Mesenchymal stem cell (in vitro differentiated cells and primary cell): ENCODE measurements at places on chromosomes 1 and 21.

GRCh38 chr21:38212706-38213105 is 44.1 kb upstream of the KCNJ15 start:
- DNase-seq, result no peak

- DNase-seq, result no peak
Measured at GRCh38 chr1:14913482-14914177, 239.9 kb upstream of the TMEM51 start.

GRCh38 chr1:207243442-207244408 is 77.8 kb upstream of the CD55 start:
- DNase-seq, result no peak

GRCh38 chr1:28534671-28535070 is 18.2 kb upstream of the TRNAU1AP start:
- DNase-seq, result no peak

DNA sequence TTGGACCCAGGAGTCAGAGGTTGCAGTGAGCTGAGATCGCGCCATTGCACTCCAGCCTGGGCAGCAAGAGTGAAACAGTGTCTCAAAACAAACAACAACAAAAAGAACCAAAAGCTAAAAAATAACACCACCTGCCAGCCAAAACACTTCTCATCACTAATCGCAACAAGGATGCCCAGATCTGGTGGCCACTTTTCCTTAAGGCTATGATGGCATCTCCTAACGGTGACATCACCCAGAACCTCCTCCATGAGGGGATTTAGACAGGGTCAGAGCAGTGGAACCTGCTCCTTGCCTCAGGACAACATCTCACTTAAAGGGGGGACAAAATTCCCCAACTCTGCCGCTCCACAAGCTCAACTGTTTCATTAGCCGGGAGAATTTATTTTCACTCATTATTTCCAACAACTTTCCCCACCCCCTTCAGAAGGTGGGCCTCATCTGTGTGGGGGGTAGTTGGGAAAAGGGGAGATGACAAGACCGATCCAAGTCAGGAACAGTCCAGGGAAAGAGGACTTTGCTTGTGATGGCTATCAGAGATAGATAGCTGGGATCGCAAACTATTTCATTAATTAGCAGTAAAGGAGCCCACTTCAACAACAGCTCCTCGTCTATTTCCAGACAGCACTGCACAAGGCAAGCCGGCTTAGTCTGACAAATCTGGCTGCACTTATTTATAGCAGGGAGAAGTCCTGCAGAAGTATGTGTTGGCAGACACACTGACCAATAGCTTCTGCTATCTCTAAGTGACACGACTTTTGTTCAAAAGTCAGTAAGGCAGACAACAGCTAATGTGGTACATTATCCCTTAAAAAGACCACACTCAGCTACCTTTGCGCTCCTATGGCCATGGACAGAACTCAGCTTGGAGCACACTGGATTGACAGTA is 2.6 kb downstream of the PABPC4 start:
- peak; percentile 64 for DNase-seq

GRCh38 chr1:56429288-56429687 is 150.1 kb downstream of the PLPP3 start:
- DNase-seq, result no peak

GRCh38 chr1:183652547-183653461 is at the start of gene APOBEC4:
APOBEC4 (minus strand) TSS chr1:183653316; CDS start chr1:183648781, 4,535 bp downstream.
- peak; percentile 13 for DNase-seq

DNA sequence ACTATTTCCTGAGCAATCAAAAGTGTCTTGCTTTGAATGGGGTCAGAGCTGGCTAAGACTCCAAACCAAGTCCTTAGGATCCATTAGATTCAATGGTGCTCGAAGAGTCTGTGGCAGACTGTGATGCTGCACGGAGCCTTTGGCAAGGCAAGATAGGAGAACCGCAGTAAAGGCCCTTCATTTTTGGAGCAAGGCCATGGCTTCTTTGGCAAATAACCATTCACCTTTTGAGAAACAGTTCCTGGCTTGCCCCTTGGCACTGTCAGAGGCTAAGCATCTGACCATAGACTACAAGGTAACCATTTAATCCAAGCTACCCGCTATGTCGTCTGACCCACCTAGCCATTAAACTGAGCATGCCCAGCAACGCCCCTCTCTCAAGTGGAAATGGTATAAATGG is 45.2 kb downstream of the EDN2 start:
- no peak for DNase-seq

- DNase-seq, result no peak
Measured at GRCh38 chr21:31497914-31498313, 153.9 kb upstream of the TIAM1 start.

GRCh38 chr1:167473761-167474160 is 44.6 kb downstream of the CD247 start:
- DNase-seq, result no peak

DNA sequence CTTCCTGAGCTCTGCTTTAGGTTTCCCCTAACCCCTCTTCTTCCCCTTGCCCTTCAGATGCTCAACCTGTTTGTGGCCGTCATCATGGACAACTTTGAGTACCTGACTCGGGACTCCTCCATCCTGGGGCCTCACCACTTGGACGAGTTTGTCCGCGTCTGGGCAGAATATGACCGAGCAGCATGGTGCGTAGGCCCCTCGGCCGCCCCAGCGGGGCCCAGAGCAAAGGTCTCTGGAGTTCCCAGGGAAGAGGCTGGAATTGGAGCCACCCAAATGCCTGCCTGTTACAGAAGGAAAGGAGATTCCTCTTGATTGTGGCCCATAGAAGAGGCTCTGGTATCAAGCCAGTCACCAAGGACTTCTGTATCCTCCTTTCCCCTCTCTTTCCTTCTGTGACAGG is 285.5 kb downstream of the ZNF648 start:
- no peak for DNase-seq

GRCh38 chr1:89351597-89352311 is 12.1 kb upstream of the GBP6 start:
- no peak for DNase-seq

DNA sequence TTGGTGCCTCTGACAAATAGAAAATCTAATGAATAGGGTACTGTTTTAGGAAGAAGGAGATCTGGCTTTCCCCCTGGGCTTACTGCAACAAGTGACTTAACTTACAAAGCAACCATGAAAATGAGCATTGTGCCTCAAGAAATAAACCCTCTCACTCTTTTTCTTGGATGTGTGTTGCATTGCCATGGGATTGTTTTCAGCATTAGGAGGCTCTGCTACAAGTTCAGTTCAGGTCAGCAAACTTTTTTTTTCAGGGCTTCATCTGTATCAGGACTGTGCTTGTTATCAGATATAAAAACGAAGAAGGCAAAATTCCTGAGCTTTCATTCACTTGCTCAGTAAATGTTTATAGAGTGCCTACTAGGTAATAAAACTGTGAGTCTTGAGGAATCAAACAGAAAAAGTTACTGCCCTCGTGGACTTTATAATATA is 37.8 kb upstream of the DOCK7 start:
- DNase-seq, result no peak

GRCh38 chr1:229295745-229296144 is 24.8 kb downstream of the RAB4A start:
- no peak for DNase-seq

GRCh38 chr1:2135441-2135841 is 59.1 kb downstream of the FAAP20 start:
- peak; percentile 94 for DNase-seq

DNA sequence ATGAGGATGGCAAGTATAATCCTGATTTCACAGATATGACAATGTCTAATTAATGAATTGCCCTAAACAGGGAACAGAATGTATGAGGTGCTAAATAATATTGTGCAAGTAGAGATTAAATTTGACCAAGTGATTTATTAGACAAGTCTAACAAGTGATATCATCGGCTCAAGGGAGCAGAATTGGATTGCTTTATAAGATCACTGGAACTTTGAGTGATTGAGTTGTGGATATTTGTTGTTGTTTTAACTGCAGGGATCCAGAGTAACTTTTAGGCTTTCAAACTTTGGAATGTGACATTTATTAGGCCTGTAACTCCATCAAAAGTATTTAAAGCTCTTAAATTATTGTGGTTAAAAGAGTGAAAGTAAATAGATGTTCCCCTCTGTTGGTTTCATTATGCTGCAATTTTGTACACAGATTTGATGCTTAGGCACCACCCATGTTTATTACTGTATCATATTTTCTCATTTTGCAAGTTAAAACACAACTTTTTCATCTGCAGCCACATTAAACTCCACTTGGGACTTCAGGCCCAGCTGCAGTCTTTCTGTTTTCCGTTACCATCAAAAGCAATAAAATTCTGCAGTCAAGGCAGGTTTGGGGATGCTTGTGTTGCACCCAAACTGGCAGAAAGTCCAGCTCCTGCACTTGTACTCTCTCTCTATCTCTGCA is 206.6 kb downstream of the HLX start:
- DNase-seq, result peak; percentile 14

DNA sequence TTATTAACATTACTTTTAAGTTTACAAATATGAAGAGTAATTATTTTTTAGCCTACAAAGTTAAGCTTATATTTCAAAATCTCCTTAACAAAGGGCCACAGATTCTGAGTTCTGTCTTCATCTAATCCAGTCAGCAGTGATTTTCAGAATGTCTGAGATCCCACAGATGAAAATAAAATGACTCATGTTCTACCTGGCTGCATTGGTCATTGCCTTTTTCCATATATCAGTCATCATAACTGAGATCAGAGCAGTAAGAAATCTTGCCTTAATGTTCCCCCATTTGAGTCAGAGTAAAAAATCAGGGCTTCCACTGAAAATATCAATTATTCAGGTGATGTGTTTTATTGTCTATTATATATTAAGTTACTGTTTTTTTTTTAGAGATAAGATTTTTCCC is 416.1 kb downstream of the MRPL39 start:
- DNase-seq, result no peak

GRCh38 chr1:242448910-242449645 is 75.4 kb downstream of the PLD5 start:
- DNase-seq, result no peak

- no peak for DNase-seq
Measured at GRCh38 chr1:48023488-48023887, 26.3 kb upstream of the TRABD2B start.

DNA sequence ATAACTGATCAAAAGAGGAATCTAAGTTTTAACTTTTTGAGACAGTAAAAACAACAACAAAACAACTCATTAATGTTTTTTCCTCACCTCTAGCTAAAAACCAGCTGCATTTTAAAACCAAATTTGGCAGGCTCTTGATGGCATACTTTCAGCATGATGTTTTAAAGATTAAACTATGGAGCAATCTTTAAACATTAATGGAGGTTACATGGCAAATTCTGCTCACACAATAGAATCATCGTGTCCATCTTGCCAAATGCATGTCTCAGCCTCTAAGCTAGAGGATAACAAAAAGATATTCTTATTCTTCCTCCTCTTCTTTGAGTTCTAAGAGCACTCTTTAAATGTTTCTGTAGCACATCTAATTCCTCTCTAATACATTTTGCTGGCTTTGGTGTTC is 579.8 kb upstream of the PKN2 start:
- no peak for DNase-seq

DNA sequence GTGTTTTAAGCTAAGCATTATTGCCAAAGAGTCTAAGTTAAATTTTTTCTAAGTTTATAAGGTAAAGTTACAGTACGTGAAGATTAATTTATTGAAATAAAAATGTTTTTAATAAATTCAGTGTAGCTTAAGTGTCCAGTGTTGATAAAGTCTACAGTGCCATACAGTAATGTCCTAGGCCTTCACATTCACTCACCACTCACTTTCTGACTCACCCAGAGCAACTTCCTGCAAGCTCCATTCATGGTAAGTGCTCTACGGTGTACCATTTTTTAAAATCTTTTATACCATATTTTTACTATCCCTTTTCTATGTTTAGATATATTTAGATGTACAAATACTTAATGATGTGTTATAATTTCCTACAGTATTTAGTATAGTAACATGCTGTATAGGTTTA is 173.2 kb downstream of the CACNA1E start:
- no peak for DNase-seq

GRCh38 chr1:229759037-229759435 is 133.0 kb downstream of the URB2 start:
- no peak for DNase-seq

- DNase-seq, result no peak
Measured at GRCh38 chr1:20538760-20539551, 13.4 kb upstream of the FAM43B start.
